ENCODE measurements at places on chromosomes 16 and 17.

GRCh38 chr17:17719199-17719940 lies 38.1 kb downstream of the RAI1 start:
- no peak for DNase-seq

DNA sequence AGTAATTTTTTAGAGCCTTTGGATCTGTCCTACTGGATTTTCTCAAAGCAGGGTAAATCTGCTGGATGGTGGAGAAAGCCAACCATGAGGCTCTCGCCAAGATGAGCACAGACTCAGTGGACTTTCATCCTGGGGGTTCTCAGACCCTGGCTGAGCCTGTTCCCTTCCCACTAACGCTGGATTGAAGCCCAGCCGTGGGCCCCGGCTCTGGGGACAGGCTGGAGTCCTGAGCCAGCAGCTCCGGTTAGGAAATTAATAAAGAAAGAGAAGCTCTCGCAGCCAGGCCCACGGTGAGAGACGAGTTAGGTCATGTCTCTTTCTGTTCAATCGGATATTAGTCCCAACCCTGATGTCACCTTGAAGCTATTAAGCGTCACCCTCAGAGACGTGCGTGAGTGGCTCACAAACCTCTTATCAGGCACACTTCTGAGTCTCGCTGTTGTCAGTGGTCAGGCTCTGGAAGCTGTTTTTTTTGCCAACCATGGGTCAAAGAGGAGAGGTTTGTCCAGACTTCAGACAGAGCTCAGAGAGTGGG lies 27.1 kb downstream of the MEOX1 start:
- DNase-seq, result no peak

- DNase-seq, result no peak
Measured at GRCh38 chr16:2597560-2597902, 59.7 kb downstream of the PDPK1 start.

DNA sequence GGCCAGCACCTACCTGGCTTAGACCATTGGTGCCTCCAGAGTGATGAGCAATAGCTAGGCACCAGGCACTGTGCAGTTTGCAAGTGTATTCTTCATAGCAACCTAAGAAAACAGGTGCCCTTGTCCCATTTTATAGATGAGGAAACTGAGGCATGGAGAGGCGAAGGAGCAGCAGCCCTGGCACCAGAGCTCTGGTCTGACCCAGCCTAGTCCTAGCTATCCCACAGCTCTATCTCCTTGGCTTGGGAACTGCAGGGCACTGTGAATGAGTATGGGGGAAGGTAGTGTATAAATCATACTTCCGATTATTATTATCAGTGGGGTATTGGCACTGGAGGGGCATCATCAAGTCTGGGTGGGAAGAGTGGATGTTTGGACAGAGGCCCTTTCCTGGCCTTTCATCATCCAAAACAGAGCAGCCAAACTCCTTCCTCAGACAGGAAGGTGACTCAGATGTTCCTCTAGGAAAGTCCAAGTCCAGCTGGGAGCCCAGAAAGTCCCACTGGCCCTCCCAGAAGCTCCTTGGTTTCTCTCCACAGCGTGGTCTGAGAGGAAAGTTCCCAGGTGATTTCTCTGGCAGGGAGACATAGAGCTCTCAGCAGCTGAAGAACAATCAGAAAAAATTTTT lies 32.0 kb upstream of the PLLP start:
- no peak for DNase-seq

GRCh38 chr17:28144019-28144418 lies 101.5 kb downstream of the NLK start:
- no peak for DNase-seq

DNA sequence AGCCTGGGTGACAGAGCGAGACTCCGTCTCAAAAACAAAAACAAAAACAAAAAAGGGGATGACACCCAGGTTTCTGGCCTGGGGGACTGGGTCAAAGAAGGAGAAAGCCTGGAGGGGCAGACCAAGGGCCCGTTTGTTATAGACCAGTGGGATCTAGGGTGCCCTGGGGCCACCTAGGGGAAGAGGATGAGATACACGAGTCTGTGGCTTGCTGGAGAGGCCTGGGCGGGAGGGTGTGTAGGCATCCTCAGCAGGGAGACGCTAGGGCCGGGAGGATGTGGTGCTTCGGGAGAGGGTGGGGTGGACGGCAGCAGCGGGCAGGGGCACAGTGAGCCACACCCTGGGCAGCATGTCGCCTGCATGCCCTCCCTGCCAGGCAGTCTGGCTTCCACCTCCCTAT lies 17.1 kb upstream of the CRK start:
- no peak for DNase-seq

- no peak for DNase-seq
Measured at GRCh38 chr16:1791943-1792812, 1.3 kb downstream of the IGFALS start.

GRCh38 chr16:72561-73548 lies at the start of gene RHBDF1:
RHBDF1 (minus strand) TSS chr16:72631; CDS start chr16:65015, 7,616 bp downstream.
- no peak for DNase-seq

DNA sequence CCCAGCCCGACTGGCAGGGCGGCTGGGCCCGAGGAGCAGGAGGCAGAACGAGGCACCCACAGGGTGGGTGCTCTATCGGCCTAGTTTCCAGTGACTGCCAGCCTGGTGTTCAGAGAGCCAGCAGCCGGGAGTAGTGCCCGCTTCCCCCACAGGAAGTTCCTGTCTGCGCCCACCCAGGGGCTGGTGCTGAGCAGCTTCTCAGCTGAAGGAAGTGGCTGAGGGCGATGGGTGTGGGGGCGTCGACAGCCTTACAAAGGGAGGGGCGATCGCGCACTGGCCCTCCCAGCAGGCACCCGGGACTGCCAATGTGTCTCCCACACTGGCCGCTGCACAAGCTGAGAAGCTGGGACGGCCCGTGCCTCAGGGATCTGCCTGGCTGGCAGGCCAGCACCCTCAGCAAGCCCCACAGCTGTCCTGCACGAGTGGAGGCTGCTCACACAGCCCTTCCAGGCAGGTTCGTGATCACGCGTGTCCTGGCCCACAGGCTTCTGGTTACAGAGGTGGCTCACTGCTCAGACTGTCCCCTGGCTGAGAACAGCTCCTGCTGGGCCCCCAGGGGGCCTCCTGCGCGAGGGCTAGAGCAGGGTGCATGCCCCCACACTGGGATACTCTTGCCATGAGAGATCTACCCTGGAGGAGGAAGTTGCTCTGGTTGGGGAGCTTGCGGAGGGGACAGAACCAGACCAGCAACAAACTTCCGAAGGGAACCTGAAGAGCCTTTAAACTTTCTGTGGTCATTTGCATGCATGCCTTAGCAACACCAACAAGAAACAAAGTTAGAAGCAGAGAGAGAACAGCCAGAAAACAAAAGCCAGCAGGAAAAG lies 2.5 kb downstream of the RNF166 start:
- no peak for DNase-seq

DNA sequence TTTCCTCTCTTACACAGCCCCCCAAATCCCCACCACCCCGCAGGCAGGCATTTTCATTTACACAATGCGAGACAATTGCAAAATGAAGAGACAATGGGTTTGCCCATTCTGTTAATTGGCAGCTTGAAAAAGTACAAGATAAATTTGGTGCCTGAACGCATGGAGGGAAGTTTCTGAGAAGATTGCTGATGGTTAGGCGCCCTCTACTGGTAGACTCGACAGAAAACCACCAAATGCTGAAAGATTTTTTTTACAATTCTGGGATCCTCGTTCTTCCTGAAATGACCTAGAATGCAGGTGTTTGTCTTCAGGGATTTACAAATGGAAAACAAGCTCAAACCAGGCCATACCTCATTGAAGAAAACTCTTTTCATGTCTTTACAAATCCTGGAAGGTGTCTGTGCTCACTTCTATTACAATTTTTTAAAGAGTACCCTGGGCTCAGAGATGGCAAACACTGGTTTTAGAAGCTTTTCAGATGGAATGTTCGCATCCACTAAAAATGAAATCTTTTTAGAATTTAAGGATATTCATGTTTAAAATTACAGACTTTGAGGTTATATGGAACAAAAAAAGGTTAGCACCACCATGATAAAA lies 338.5 kb downstream of the PMP22 start:
- no peak for DNase-seq

DNA sequence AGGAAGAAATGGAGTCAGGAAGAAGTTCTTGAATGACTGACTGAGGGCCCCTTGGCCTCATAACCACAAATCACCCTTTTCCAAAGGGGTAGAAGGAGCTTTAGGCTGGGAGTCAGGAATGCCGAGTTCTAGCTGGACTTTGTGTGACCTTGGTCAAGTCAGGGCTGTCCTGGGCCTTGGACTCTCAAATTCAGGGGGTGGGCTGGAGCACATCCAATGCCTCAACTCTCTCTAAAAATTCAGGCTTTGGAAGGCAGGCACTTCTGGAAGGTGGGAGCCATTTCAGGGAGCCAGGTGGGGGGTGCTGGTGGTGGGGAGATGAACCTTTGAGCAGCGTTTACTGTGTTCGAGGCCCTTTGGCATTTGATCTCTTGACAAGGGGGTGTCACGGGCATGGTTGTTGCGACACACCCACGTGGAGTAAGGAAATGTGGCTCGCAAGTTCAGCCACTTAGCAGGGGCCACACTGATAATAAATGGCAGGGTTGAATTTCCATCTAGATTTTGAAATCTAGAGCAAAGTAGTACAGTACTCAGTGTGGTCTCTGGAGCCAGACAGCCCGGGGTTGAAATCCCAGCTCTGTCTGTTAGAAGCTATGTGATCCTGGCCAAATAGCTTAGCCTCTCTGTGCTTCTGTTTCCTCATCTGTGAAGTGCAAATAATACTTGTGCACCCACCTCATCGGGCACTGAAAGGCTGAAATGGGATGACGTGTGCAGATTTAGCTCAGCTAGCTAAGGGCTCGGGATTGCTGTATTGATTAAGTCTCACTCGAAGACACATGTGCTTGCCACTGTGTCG lies 47.1 kb upstream of the CIBAR2 start:
- DNase-seq, result no peak

GRCh38 chr17:49465331-49465903 lies 29.7 kb upstream of the NGFR start:
- DNase-seq, result no peak

- no peak for DNase-seq
Measured at GRCh38 chr17:75832164-75832651, 12.0 kb downstream of the UNC13D start.

DNA sequence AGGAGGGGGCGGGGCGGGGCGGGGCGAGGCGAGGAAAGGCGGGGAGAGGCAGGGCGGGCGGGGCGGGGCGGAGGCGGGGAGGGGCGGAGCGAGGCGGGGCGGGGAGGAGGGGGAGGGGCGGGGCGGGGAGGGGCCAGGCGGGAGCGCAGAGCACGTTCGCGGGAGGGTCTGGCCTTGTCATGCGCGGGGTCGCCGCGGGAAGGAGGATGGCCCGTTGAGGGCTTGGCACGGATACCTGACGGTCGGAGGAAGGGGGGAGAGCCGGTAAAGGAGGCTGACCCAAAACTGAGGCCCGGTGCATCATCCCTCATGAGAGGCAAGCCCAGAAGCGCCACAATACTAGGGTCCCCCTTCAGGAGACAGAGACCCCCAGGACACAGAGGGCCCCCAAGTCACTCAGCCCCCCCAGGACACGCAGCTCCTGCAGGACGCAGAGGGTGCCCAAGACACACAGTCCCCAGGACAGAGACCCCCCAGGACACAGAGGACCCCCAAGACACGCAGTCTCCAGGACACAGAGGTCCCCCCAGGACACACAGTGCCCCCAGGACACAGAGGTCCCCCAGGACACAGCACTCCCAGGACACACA lies 593 bp upstream of the WDR45B start:
- DNase-seq, result no peak
